ENCODE measurements at places on chromosomes 1 and 21.

- DNase-seq = no peak
Observed at GRCh38 chr21:19510653-19511052, 1107.1 kb upstream of the TMPRSS15 start.

DNA sequence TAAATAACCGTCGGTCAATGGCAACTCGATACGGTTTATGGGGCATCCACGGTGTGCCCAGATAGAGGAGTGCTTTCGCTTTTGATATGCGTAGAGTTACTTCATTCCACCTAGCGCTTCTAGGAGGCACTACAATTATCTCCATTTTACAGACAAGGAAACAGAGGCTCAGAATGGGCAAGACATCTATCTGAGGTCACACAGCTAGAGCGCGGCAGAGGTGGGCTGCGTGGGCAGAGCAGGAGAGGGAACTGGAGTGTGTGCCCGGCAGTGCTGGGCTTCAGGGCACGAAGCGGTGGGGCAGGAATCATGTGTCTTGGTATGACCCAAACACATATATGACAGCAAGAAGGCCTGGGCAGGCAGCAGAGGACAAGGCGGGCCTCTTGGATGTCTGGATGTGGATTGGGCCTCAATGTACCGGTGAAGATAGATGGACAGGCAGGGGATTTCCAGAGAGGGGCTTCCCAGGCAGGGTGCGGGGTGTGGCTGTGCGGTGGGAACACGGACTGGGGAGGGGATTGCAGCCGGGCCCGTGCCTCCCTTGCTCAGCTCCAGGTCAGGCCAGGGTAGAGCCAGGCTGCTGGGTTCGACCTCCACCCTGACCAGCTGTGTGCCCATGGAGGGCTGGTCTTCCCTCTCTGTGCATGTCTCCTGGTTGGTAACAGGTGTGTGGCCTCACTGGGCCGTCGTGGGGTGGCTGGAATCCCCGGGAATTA, 21.2 kb downstream of the TP73 start:
- DNase-seq = no peak

- no peak for DNase-seq
Observed at GRCh38 chr1:160340146-160340545, 2.9 kb downstream of the COPA start.

DNA sequence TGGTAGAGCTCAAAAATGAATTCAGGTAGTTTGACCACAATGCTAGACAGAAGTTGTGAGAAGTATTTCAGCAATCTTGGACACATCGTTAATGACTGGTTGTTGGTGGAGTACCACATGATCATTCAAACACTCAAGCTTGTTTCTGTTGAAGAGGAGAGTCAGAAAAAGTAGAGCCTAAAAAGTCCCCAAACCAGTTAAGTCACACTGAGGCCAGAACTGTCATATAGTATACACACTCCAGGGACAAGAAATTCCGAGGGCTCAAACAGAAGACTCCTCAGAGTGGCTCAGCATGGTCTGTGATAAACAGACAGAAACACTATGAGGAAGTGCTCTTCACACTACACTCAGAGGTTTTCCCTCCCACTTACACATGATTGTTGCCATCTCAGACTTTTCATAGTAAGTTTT, 5.8 kb downstream of the TRIM33 start:
- no peak for DNase-seq

DNA sequence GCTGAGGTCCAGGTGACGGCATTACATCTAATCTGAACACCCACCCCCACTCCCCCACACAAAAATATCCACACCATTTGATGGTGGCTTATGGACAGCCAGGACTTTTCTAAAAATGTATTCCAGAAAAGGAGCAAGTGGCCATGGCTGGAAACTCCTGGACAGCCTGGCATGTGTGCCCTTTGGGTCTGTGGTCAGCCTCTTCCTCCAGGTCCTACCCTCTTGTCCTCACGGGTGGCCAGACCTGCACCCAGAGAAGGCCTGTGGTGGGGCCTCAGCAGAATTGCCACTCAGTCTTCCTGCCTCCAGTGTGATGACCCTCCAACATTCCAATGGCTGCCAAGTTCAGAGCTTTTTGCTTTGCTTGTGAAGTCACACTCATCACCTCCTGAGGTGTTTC, 600.6 kb downstream of the AJAP1 start:
- DNase-seq = no peak

DNA sequence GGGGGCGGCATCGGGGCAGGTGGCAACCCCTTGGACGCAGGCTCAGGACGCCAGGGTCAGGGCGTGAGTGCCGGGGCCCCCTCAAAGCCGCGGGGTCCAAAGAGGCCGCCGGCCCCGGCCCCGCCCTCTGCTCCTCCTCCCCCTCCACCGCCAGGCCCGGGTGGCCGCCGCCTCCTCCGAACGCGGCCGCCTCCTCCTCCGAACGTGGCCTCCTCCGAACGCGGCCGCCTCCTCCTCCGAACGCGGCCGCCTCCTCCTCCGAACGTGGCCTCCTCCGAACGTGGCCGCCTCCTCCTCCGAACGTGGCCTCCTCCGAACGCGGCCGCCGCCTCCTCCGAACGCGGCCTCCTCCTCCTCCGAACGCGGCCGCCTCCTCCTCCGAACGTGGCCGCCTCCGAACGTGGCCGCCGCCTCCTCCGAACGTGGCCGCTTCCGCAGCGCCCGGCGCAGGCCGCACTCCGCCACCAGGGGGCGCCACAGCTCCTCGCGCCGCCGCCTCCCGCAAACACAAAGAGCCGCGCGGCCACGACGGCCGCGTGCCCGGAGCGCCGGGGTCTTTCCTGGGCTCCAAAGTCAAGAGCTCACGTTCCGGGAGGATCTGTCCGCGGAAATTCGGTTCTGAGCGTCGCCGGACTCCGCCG, 19.3 kb upstream of the SAMD11 start:
- DNase-seq = peak; percentile 80

- no peak for DNase-seq
Observed at GRCh38 chr1:188584119-188584518, 1755.4 kb downstream of the PLA2G4A start.

DNA sequence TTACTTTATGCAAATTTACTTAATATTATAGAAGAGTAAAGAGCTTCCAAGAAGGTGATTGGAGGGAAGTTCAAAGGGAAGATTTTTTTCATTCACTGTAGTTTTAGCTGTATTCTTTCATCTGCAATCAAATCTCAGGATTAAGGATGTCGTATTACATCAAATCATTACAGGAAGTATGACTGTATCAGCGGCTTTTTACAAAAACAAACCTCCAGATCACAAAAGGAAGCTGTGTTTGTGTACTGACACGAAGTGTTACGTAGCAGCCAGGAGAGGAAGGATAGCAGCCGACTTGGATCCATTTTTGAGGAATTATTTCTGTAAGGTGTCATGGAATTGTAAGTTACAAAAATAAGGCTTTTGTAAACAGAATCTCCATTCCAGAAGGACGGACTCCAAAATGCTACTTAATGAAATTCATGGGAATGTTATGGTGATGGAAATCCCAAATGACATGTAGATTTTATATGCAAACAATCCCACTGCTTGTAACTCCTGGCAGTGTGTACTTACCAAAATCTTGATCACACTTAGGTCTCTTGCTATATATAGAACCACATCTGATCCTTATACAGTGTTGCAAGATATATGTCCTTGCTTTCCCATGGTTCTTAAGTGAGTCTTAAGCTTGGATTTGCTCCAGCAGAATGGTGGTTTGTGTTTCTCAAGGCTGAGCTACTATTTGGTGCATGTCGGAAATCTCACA, 49.8 kb downstream of the KCNJ15 start:
- no peak for DNase-seq

DNA sequence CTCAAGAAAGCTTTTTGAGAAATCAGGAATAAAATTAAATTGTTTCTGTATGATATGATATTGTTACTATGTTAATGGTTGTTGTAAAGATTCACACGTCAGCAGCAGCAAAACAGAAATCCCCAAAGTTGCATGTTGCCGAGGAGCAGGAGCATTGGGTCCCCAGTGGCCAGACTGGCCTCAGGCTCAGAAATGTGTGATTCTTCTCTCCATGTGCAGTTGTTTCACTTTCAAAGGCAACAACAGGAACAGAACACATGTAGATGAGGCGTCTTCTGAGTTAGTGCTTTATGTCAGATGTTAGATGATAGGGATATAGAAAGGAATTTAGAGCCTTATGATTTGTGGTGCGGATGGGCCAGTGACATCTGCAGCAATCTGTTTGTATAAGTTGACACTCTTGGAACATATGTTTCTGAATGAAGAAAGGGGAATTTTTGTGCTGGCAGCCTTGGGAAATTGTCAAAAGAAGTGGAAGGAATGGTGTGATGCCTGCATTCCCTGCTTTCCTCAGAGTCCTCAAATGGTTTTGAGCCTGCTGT, 2.1 kb upstream of the TTLL7 start:
- DNase-seq = no peak

All from stimulated activated CD4-positive, alpha-beta T cell treated with anti-CD3 and anti-CD28 coated beads, Interleukin-1b, Interleukin-23, amount 100 ng/mL, for 1 hour (primary cell).